Kidney glomerular epithelial cell (primary cell): ENCODE measurements at places on chromosomes 7 and 10.

DNA sequence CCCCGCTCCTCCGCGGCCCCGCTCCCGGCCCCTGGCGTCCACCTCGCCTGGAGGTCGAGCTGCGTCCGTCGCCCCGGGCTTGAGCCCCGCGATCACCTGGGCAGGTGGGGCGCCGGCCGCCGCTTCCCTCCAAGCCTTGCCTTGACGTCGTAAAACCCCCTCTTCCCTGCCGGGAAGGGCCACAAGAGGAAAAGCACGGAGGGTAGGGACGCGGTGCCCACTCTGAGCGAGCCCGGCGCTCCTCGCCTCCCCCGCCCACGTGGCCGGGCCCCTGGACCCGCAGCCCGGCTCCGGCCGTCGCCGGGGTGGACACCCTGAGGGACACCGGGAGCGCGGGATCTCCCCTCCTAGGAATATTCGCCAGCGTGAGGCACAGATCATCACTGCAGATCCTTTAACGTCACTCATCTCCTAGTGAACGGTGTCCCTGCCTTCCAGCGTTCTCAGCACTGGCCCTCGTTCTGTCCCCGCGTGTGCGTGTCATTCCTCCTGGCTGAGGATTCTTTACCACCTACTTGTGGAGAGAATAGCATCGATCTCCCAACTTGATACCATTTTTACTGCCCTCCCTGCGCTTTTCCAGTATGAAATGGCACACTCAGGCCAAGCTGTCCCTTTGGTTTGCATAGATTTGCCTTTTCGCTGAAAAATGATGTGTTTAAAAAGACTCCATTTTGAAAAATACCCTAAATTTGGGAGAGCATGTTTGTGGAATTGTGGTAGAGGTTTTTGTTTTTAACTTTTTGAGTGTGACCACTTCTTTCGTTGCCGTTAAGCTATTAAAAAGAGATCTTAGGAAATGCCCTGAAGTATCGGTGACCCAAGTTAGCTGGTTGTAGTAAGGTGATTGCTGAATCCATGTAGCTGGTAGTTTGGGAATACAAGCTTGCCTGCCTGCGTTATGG is 649 bp downstream of the ACTR3B start:
- DNase-seq, result peak; percentile 40

GRCh38 chr10:128643658-128644057 is 517.4 kb upstream of the MKI67 start:
- DNase-seq, result no peak

- no peak for DNase-seq
Observed at GRCh38 chr10:108608860-108609259, 1314.5 kb downstream of the XPNPEP1 start.

DNA sequence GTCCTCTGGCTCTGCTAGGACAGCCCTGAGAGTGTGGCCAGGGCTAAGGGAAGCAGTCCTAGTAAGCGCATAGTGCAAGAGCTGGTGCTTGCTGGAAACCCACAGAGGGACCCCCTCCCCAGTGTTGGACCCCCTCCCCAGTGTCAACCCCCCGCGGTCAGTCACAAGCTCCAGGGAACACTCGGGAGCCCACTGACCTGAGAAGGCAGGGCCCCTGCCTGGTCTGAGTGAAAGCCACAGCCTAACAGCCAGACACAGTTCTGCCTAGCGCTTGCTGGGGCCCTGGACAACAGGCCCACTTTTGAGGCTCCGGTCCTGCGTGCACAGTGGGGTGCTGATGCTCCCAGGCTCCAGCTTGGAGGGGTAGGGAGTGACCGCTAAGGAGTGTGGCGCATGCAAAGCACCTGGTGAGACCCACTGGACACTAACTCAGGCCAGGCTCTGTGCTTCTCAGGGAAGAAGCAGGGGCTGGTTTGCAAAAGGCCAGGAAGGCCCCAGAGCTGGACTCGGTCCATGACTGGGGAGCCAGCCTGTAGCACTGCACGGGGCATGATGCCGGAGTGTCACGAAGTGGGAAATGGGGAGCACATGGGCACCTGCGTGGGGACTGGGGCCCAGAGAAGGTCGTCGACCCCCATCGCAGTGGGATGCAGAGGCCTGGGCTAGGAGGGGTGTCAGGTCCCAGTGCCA is 175.8 kb upstream of the PPP2R2D start:
- no peak for DNase-seq

GRCh38 chr10:45282061-45282460 is 33.3 kb downstream of the OR13A1 start:
- DNase-seq, result no peak

- no peak for DNase-seq
Observed at GRCh38 chr7:154868921-154869320, 134.0 kb downstream of the PAXIP1 start.

GRCh38 chr7:87216701-87217508 is 2.6 kb downstream of the TMEM243 start:
- peak; percentile 96 for DNase-seq

- peak; percentile 32 for DNase-seq
Observed at GRCh38 chr7:90222811-90223725, 11.5 kb downstream of the STEAP2 start.

DNA sequence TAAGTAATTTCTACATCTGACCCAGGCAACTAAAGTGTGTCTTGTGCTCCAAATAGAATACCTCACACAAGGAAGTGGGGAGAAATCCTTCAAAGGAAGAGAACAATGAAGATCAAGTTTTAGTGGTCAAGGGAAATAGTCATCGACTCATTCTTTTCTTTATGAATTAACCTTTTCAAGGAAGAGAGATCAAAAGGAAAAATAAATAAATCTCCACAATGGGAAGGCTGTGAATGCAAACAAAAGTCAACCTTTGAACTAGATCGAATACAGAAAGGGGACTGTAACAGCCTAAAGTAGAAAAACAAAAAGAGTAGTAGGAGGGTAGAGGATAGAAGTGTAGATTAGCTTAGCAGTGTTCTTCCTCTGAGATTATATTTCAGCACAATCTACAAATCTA is 274.6 kb upstream of the COBL start:
- DNase-seq, result no peak

GRCh38 chr10:104613406-104613805 is 27.7 kb upstream of the SORCS3 start:
- DNase-seq, result no peak

GRCh38 chr7:113161050-113161449 is 42.7 kb upstream of the SMIM30 start:
- no peak for DNase-seq

DNA sequence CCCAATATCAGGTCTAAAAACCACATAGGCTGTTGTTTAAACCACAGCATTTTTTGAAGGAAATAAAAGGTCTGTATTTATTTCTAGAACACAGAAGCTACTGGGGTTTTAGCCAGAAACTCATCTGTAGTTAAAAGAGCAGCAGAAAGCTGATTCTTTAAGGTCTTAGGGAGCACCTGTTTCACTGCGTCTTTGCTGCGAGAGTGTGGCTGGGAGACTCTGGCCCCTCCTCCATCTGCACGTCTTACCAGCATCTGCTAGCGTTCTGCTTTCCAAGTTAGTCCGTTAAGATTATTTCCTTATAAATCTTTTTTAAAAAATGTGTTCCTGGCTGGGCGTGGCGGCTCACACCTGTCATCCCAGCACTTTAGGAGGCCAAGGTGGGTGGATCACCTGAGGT is 95.9 kb downstream of the ADARB2 start:
- no peak for DNase-seq

DNA sequence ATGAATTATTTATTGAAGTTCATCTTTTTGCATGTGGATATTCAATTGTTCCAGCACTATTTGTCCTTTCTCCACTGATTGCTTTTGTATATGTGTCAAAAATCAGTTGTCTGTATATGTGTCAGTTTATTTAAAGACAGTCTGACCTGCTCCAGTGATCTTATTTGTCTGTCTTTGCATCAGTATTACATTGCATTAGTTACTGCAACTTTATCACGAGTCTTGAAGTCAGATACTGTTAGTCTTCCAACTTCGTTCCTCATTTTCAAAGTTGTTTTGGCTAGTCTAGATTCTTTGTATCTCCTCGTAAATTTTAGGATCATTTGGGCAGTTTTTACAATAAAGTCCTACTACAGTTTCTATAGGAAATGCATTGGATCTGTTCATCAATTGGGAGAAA is 166.4 kb downstream of the CELF2 start:
- DNase-seq, result no peak

- no peak for DNase-seq
Observed at GRCh38 chr10:97974526-97975525, 55.6 kb downstream of the CRTAC1 start.

DNA sequence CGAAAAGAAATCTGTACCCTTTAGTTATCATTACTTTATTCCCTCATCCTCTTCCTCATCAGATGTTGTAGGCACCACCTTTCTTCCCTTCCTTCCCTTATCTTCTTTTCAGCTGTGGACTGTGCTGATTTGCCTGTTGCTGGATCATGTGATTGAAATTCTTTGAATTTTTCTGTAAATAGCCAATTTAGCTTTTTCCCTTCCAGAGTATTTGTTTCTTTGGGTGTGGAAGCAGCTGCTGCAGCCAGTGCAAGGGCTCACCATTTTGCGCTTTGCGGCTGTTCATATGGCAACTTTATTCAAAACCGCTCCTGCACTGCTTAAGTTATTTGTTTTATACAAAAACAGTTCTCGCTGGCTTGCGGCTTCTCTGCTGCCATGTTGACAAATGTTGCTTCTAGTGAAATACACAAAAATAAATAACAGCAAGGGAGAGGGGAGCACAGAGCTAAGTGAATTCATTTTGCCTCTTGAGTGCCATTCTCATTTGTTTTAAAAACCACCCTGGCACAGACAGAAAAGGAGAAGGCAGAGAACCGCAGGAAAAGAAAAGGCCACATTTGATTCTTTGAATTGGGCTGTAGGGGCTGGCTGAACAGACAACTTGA is 151.2 kb downstream of the AUTS2 start:
- DNase-seq, result no peak

- peak; percentile 25 for DNase-seq
Observed at GRCh38 chr10:59557052-59557451, 152.6 kb downstream of the SLC16A9 start.

DNA sequence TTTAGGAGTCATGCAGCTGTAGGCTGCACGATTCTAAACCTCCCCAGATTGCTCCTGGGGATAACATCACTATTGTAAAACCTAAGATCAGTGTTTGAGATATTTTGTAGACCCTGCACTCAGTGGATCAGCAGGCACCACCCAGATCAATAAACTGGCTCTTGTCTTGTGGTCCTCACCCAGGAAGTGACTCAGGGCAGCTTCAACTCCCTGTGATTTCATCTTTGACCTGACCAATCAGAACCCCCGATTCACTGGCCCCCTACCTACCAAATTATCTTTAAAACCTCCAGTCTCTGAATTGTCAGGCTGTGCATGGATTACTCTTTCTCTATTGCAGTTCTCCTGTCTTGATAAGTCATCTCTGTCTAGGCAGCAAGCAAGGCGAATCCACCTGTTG is 25.7 kb downstream of the ARL5B start:
- DNase-seq, result no peak

GRCh38 chr10:20299034-20299736 is 483.0 kb downstream of the PLXDC2 start:
- no peak for DNase-seq

- peak; percentile 21 for DNase-seq
Observed at GRCh38 chr7:12685550-12685949, 1.9 kb upstream of the ARL4A start.

DNA sequence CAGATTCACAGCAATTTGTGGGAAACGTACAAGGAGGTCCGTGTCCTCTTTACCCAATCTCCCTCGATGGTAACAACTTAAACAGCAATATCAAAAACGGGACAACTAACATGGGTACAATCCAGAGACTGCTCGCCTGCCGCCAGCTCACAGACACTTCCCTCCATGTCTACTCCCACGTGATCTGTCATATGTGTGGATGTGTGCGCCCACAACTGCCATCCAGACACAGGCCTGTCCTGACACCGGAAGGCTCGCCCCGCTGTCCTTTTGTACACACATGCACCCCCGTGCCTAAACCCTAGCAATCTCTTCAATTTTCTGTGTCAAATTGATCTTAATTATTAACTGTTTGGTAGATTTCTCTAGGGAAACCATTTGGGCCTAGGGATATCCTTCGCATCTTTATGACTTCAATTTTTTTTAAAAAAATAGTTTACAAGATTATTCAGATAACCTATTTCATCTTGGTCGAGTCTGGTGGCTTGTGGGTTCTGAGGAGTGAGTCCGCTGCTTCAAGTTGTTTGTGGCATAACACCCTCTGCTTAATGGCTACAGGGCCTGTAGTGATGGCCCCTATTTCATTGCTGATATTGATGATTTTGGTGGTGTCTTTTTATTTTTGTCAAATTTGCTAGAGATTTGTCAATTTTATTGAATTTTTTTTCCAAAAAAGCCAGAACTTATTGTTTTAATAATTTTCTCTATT is 260.6 kb downstream of the MAD1L1 start:
- no peak for DNase-seq

- no peak for DNase-seq
Observed at GRCh38 chr7:2968176-2968575, 75.5 kb downstream of the CARD11 start.

DNA sequence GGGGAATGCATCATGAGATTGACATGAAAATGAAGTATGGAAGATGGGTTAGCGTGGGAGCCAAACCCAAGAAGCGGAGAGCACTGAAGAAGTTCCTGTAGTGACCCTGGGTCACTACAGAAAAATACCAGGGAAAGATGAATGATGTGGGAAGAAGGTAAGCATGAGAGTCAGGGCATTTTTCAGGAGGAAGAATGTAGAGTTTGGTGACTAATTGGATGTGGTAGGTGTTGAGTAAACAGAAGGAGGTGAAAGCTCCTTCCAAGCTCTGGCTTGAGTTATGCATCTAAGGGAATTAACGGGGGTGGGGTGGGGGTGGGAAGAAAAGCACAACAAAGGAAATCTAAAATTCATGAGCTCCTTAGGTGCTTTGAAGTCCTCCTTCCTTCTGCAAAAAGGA is 238.1 kb upstream of the AOAH start:
- peak; percentile 96 for DNase-seq

GRCh38 chr7:39386718-39387117 is 179.5 kb upstream of the YAE1 start:
- no peak for DNase-seq

DNA sequence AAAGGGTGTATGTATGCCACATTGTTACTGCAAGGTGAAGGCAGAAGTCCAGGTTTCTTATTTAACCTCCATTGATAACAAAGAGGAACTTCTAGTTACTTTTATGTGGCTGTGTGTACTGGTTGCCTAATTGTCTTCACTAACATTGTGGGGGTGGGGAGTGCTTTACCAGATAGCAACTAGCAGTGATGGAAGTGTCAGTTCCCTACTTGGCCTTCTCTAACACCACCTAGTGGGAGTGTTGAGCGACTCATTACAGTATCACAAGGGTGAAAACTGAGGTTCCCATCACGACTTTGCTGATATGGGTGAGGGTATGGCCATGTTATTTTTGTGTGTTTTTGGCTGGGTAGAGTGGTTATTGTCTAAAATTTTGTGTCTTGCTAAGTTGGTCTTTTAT is 274.4 kb downstream of the THSD7A start:
- peak; percentile 23 for DNase-seq

GRCh38 chr7:100220586-100221230 is 959 bp downstream of the PVRIG start:
- no peak for DNase-seq
